ENCODE measurements at places on chromosomes 2 and 18.

DNA sequence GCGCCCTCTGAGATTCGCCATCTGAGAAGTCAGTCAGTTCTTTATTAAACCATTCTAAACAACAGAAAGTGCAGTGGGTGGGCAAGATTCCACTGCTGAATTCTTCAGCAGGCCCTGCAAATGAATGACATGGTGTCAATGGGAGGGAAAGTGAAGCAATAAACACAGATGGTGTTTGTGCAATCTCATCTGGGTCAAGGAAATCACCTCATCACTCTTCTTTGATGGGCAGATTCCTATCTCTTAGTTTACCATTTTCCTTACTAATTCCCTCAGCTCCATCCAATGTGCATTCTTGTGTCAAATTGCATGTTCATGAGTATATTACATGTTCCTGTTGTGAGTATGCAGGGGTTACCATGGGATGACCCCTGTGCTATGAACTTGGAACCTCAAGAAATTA lies 100.7 kb upstream of the CYP1B1 start:
- DNase-seq, result no peak

- no peak for DNase-seq
Measured at GRCh38 chr2:188870289-188870688, 103.9 kb upstream of the COL3A1 start.

GRCh38 chr2:24411488-24412151 lies 51.3 kb upstream of the ITSN2 start:
- DNase-seq, result no peak

GRCh38 chr2:193561054-193561453 lies 1366.3 kb upstream of the TMEFF2 start:
- no peak for DNase-seq

DNA sequence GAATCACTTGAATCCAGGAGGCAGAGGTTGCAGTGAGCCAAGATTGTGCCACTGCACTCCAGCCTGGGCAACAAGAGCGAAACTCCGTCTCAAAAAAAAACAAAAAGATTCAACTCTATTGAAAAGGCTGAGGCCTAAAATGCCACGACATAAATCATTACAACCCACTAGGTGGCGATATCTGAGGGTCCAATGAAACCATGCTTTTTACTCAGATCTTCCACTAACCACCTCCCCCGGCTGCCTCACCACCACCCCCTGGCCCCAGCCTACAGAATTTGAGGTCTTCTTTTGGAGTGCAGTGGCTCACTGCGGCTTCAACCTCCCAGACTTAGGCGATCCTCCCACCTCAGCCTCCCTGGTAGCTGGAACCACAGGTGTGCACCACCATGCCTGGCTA lies 57.5 kb downstream of the AP1S3 start:
- peak; percentile 13 for DNase-seq

GRCh38 chr2:149002891-149003740 lies 35.4 kb upstream of the LYPD6B start:
- DNase-seq, result no peak

- DNase-seq, result no peak
Measured at GRCh38 chr2:129935118-129935517, 44.3 kb upstream of the RAB6C start.

- DNase-seq, result no peak
Measured at GRCh38 chr18:77970814-77971213, 721.2 kb downstream of the GALR1 start.

DNA sequence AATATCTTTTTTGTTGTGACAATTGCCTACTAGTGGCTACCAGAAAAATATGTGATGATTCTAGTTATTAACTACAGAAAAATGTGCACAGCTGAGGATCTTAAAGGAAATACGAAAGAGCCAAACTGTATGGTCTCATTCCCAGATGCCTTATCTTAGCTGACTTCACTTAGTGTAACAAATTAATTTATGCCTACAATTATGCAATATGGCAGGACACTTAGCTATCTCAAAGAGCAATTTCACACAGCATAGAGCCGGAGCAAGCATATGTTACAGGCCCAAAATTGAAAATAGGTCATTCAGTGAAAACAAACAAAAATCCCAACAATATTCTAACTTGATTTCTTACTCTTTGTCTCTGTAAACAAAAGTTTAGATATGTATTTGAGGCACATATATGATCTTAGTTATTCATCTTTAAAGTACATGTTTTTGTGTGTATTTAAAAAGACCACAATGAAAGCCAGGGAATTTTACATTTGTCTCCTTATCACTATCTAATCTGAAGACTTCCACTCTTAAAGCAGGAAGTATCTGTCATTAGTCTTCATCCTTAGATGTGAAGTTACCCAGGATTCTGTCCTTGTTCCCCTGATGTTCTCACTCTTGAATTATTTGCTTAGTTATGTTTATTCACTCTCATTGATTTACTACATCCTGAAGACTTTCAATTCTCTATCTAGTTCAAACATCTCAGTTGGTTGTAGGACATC lies 1579.0 kb upstream of the NXPH2 start:
- no peak for DNase-seq

DNA sequence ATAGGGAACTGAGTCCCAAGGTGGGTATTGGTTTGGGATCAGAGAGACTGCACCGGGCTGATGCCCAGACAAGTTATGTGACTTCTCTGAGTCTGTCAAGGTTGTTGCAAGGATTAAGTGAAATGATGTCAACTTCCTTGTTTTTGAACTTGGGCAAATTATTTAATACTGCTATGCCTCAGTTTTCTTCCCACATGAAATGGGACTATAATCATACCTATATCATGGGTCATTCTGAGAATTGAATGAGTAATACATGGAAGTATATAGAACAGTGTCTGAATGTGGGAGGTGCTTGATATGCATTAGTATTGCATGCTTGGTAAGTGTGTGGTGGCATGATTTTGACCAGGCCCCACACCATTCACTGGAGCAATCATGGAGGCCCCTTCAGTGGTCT lies 99.0 kb downstream of the PRKCE start:
- no peak for DNase-seq

DNA sequence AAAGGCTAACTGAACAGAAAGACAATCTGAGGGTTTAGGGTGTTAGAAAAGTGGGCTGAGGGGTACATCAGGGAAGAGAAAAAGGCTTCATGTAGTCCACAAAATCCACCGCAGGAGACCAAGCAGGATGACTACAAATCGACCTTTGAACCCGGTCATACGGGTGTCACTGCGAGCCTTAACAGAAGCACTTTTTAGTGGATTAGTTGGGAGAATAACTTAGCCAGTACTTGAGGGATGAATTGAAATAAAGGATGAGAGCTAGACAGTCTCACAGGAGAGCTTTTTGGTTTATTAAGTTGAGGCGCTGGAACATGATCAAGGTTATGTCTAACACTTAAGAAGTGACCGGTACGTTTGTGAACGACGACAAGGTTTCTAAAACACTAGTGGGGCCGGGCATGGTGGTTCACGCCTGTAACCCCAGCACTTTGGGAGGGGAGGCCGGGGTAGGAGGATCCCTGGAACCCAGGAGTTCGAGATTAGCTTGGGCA lies 217.7 kb downstream of the MCFD2 start:
- DNase-seq, result no peak

GRCh38 chr2:15732341-15733077 lies 140.8 kb downstream of the DDX1 start:
- peak; percentile 97 for DNase-seq

DNA sequence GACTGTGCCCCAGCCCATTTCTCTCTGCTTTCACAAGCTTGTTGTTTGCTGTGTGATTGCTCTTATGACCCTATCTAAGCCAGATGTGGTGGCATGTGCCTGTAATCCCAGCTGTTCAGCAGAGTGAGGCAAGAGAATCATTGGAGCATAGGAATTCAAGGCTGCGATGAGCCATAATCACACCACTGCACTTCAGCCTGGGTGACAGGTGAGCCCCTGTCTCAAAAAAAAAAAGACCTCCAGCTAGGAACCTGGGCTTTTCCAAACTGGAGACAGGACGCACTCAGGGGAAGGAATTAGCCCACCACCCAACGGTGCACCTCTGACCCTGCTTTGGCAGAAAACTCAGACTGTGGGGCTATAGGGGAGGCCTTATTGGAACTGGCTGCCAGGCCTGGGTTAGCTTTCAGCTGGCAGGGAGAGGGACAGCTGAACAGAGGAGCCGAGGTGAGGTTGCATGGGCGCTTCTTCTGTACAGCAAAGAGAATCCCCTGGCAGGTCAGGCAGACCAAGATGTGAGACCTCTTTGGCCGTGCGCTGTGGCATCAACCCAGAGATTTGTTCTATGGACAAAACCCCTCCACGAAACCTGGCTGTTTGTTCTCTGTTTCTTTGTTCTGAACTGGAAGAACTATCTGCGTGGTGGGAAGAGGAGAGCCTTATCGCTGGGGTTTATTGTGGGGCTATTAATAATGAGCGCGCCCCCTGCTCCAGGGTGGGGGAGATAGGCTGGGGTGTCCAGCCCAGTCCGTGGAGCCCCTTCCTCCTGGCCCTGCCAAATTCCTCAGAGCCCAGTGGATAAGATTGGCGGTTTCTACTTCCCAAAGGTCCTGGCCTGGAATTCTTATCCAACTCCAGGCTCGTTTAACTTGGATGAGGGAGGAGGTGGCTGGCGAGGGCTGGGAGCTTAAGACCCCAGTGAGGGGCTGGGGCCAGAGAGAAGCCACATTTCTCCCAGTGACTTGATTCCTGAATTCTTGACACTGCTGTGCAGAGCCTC lies 38.8 kb upstream of the SMAD7 start:
- DNase-seq, result no peak

- DNase-seq, result no peak
Measured at GRCh38 chr2:133717497-133717896, 149.2 kb upstream of the NCKAP5 start.

DNA sequence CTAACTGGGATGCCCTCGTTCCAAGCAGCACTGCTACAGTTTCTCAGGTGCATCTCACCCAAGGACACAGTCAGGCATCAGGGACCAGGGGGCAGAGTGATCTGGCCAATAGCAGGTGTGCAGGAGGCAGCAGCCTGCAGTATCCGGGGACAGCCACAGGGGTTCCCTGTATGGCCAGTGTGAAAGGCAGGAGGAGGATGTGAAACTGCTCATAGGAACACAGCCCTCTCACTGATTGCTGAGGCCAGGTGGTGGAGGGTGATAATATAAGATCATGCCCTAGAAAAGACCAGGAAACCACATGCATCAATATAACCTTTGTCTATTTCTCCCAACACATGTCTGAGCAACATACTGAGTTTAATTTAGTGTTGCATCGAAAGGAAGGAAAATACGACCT lies 112.7 kb upstream of the TACR1 start:
- DNase-seq, result peak; percentile 49

- no peak for DNase-seq
Measured at GRCh38 chr2:137182071-137182470, 416.7 kb downstream of the THSD7B start.

DNA sequence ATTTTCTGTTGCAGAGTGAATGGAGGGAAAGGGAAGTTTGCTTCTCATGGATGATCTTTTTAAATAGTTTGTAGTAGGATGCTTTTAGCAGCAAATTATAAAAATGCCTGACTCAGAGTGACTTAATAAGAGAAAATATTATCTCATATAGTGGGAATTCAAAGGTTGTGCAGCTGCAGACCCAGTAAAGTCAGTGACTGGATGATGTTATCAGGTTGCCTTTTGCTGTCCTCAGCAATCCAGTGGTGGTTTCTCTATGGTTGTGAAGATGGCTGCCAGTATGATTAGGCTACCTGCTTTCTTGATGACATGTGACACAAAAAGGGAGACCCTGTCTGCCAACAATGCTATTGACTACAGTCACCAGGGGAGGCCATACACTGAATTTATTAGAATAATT lies 184.8 kb downstream of the DIS3L2 start:
- no peak for DNase-seq

- DNase-seq, result no peak
Measured at GRCh38 chr2:137179542-137179941, 414.2 kb downstream of the THSD7B start.

DNA sequence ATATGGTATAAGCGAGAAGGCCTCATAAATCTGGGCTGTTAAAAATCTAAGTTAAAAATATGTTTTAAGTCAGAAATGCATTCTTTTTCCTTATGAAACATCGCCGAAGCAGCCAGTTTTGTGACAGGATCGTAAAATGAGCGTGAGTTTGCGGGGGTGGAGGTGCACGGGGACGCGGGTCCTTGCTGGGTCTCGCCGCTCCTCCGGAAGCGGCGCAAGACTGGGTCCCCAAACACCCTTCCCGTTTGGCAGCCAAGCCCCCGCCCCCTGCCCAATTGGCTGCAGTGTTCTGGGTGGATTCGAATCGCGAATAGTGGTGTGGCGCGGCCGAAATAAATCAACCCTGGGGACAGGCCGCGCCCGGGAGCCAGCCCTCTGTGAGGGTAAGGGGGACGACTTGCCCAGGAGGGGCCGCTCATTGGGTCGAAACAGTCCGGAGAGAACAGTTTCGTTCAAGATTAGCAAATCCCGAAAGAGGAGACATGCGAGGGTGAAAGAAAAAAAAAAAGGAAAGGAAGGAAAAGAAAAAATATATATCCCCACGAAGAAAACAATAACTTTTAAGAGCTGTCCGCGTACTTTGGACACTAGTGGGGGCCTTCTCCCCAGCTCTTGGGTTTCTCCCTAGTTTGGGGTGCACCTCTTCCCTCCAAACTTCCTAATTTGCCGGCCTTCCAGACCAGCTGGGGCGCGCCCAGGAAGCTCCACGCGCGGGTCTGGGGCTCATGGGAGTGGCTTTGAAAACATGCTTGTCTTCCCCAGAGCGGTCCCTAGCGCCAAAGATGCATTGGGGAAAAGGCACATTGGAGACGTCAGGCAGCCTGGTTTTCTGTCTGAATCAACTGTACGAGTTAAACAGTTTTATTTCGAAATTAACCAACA lies 3.1 kb upstream of the GATA6 start:
- DNase-seq, result peak; percentile 1

DNA sequence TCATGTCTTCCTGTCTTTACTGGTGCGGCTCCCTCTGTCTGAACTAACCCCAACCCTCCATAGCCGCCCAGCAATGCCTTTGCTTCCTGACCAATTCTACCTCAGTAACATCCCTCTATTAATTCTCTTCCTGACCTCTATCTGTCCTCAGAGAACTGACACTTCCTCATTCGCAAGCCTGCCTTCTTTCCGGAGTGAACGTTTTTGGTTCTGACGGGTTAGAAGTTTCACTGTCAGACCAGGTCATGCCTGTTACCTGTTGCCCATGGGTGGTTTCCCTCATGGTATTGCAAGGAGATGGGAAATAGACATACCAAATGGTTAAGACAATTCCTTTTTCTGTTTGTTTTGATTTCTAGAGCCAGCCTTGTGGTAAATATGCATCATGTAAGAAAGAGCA lies 453.4 kb upstream of the SLC14A2 start:
- DNase-seq, result no peak

DNA sequence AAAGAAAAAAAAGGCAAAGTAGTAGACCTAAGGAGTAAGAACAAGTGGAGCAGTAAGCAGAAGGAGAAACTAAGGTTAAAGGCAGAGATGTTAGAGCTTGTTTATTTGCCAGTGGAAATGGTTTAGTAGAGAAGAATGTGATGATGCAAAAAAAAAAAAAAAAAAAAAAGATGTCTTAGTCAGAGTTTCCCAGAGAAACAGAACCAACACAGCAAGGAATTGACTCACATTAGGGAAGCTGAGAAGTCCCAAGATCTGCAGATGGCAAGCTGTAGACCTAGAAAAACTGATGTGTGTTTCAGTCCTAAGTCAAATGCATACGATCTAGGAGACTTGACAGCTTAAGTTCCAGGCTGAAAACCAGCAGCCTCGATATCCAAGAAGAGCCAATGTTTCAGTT lies 1548.8 kb upstream of the LRRTM1 start:
- no peak for DNase-seq

- no peak for DNase-seq
Measured at GRCh38 chr2:131580187-131580586, 52.5 kb downstream of the CCDC74A start.

- no peak for DNase-seq
Measured at GRCh38 chr2:41605311-41605710, 442.5 kb upstream of the PKDCC start.

- no peak for DNase-seq
Measured at GRCh38 chr2:84194949-84195644, 264.0 kb downstream of the SUCLG1 start.

- DNase-seq, result no peak
Measured at GRCh38 chr2:109434351-109434750, 179.4 kb downstream of the SEPTIN10 start.
